ENCODE measurements at places on chromosomes 6 and 20. TPM values are rescaled to one million over a fixed set of nuclear protein-coding genes. Genes with fewer than 3 reads are reported as not detected.

SEL1L2 gene
- not detected for total RNA-seq

CLDN20 gene
- total RNA-seq = not detected

RSPH4A gene
- total RNA-seq = 0.68 TPM

SRMS gene
- not detected for total RNA-seq

PFDN6 gene
- 19.8 TPM for total RNA-seq

C20orf141 gene
- not detected for total RNA-seq

SOX4 gene
- 25.2 TPM for total RNA-seq

GNMT gene
- total RNA-seq = 0.88 TPM

DNA sequence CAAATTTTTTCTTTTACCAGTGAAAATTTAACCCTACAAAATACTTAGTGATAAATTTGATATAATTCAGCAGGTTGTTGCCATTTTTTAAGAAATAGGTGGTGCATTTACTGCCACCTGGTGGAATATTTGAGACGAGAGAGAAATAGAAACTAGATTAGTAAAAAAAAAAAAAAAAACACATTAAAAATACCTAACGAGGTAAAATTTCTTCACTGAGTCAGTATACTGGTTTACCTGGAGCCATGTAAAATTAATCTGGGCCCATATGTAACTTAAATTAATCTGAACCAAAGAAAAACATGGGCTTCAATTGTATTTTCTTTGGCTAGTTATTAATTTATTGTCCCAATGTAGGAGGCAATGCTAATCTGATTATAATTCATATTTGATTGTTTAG is 520.8 kb downstream of the EPM2A start:
- DNase-seq = no peak

- peak; percentile 82 for DNase-seq
Observed at GRCh38 chr6:109454496-109455436, 806 bp downstream of the MICAL1 start.

- DNase-seq = no peak
Observed at GRCh38 chr20:48656137-48656536, 171.7 kb downstream of the PREX1 start.

DNA sequence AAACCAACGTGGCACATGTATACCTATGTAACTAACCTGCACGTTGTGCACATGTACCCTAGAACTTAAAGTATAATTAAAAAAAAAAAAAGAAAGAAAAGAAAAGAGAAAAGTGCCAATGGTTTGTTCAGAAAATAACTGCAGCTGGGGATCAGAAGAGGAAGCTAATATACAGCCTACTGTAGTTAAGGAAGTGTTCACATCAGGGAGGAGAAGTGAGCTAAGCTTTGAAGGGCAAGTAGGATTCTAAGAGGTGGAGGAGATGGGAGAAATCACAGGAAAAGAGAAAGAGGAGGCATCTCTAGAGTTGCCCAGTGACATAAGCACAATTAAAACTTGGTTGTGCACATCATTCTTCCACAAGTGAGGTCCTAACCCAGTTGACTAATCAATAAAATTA is 214.4 kb upstream of the DTNBP1 start:
- no peak for DNase-seq

GRCh38 chr6:165049362-165049761 is 260.0 kb downstream of the C6orf118 start:
- no peak for DNase-seq

- DNase-seq = no peak
Observed at GRCh38 chr6:34566830-34567546, 10.9 kb upstream of the SPDEF start.

GRCh38 chr6:41724228-41724580 is 11.2 kb downstream of the TFEB start:
- DNase-seq = no peak

DNA sequence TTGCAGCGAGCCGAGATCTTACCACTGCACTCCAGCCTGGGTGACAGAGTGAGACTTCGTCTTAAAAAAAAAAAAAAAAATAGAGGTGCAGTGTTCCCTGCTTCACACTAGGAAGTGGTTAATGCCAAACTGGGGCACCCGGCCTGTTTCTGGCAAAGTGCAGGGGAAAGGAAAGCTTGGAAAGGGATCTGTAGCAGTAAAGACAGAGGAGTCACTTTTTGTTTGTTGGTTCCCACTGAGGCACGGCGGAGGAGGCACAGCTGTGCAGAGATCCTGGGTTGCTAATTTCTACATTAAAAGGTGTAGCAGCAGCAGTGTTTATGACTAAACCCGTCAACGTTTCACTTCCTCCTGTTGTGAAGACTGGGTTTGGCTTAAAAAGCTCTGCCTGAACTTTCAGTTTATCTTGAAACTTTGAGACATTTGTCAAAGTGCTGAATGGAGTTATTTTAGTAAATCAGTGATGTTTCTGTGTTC is 125.6 kb downstream of the CARMIL1 start:
- DNase-seq = peak; percentile 66

Measured in aorta (tissue), 5 donors.